ENCODE measurements at places on chromosomes 3 and 15.

DNA sequence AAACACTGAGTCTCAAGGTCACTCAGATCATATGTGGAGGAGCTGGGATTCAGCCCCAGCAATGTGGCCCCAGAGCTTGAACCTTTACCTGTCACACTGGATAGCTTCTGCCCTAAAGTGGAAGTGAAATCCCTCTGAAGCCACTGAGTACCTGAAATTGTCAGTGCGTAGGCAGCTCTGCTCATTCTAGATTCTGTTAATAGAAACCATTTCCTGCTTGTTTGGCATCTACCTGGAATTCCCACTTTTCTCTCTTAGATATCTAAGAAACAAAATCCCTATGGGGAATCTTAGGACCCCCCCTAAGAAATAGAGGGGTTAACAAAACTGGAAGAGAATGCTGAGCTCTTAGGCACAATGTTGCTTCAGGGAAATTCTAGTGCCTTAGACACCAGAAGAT, 29.8 kb downstream of the FBXL22 start:
- DNase-seq: no peak

GRCh38 chr3:57029924-57030323, 30.5 kb upstream of the SPATA12 start:
- no peak for DNase-seq

GRCh38 chr3:48997102-48997635, 7.1 kb downstream of the P4HTM start:
- DNase-seq: no peak

DNA sequence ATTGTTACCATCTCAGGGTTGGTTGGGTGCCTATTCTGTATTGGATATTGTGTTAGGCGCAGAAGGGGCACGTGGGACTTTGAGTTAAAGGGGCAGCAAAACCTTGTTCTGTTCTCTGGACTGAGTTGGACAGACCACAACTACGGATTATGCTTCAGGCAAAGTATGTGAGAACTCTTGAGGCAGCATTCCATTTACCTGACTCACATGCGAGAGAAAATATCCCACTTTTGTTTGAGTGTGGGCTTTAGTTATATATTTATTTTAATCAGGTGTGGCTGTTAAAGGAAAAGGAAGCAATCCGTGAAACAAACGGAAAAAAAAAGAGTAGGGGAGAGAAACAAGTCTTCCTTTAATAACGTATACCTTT, 627 bp upstream of the PLS1 start:
- DNase-seq: no peak

DNA sequence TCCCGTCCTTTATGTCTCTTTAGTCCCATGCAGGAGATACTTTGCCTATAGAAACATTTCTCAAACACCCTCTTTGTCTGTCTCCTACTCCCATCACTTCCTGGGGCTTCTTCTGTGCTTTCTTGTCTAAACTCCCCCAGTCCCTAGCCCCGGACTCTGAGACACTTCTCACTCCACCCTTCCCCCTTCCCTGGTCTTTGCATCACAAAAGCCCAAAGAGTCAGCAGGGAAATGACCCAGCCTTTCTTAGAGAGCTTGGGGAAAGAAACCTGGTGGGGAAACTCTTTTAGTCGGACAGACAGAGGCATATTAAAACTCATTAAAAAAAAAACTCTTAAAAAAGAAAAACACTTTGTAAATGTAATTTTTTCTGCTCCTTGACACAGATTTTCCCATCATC, 211.2 kb downstream of the TJP1 start:
- DNase-seq: no peak

GRCh38 chr3:62882676-62883200, 7.5 kb upstream of the CADPS start:
- DNase-seq: no peak

GRCh38 chr3:191051037-191051436, 148.0 kb upstream of the OSTN start:
- DNase-seq: no peak

DNA sequence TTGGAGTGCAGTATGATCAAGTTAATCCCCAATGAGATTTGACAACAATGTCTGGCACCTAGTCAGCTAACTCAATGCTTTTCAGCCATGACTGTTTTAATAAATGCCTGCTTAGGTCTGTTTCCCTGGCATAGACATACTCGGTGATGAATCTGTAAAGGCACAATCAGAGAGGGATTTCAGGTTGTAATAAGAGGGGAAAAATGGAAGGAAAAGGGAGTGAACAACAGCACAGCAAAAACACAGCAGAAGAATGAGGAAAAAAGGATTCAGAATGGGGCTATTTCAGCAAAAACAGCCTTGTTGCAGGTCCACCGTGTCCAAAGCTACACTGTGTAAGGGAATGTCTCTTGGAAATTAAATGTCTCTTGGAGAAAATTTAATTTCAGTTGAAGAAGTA, 19.3 kb upstream of the CHD2 start:
- no peak for DNase-seq

- DNase-seq: no peak
Measured at GRCh38 chr15:81126892-81127291, 7.2 kb upstream of the CFAP161 start.

GRCh38 chr15:56128081-56128480, 115.6 kb downstream of the RFX7 start:
- DNase-seq: no peak

DNA sequence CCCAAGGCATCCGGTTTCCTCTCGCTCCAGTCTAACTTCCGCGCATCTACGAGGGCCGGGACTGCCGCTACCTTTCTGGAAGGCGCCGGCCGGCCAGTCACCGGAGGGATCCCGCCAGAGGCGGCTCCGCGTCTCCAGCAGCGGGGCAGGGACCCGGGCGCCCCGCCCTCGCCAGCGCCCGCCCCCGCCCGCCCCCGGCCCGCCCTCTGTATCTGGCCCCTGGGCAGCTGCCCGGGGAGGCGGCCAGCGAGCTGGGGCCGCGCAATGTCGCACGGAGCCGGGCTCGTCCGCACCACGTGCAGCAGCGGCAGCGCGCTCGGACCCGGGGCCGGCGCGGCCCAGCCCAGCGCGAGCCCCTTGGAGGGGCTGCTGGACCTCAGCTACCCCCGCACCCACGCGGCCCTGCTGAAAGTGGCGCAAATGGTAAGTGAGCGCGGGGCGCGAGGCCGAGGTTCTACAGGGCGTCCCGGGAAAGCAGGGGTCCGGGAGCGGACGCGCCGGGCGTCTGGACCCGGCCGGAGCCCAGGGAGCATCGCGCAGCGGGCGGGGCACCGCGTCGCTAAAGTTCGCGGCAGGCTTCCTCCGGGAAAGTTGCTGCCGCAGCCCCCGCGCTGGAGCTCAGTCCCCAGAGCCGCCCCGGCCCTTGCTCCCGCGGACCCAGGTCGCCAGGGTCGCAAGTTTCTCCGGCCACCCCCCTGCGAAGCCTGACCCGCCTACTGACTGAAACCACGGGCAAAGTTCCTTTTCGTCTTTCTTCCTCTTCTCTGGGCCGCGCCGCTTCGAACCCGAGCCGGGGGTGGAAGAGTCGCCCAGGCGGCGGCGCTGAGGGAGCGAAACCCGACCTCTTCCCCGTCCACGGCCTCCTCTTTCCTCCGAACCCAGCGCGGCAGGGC, at the start of gene CMTM7:
TSS of gene CMTM7 (plus strand) at position 211 of the 893 bp plus-strand sequence. CDS start at position 265, 54 bp downstream.
- DNase-seq: no peak

DNA sequence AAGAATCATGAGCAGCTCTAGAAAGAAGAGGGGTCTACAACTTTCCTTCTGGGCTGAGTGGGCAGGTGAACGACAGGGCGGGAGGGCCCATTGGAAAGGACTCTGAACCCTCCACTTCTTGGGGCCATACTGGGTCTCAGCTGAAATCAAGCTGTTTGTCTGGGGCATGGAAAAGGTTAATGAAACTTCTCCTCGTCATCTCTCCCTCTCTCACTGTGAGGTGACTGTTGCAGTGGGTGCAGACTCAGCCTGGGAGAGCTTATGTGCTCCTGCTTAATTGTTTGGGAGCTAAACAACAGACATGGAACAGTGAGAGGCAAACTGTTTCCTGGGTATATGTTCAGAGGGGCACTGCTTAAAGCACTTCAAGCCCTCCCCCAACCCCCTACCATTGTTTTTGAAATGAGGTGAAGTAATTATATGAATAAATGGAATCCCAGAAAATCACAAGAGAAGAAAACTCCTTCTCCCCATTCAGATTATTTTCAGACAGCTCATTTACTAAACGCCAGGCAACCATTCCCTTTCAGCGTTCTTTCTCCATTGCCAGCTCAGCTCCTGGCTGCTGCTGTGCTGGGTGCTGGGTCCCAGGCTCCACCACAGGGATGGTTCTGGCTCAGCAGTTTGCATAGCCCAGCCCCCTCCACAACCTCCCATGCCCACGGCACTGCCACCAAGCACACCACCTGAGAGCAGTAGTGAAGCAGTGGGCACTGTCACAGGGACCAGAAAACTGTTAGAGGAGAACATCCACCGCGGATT, 444.9 kb upstream of the TBL1XR1 start:
- no peak for DNase-seq

DNA sequence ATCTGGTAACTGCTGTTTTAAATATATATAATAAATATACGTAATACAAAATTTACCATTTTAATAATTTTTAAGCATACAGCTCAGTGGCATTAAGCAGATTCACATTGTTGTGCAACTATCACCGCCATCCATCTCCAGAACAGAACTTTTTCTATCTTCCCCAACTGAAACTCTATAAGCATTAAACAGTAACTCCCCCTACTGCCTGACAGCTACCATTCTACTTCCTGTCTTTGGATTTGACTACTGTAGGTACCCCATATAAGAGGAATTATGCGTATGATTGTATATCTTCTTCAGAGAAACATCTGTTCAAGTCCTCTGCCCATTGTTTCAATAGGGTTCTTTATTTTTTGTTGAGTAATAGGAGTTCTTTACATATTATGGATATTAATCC, 36.8 kb downstream of the EID1 start:
- no peak for DNase-seq

- DNase-seq: no peak
Measured at GRCh38 chr3:152380043-152380442, 111.3 kb downstream of the MBNL1 start.

DNA sequence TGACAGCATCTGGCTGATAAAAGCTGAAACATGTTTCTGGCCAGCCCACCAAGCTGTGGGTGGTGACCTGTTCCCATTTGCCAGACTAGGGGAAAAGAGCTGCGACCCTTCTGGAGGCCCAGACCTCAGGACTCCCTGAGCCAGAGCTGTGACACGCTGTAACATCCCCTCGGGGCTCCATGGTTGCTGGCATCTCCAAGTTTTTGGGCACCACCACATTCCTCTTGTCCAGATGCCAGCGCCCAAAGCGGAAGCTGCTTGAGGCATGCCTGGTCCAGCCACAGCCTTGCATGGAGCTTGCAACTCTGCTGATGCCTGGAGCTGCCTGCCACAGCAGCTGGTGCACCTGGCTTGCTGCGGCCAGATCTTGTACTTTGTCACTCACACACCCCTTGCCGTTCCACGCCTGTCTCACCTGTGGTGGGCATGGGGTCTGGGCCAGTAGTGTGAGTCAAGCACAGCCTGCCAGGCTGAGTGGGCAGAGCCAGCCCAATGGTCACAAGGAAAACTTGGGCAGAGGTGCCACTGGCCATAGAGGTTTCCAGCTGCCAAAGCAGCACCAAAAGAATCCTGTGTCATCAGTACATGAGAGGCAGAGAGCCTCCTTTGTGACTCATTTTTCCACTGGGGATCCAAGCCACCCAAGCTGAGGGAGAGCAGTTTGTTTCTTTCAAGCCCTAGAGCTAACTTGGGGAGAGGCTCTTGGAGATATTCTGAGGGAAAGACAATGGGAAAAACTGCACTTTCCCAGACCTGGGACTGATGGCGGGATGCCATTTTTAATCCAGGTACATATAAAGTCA, 45.7 kb upstream of the PTX3 start:
- no peak for DNase-seq

- DNase-seq: no peak
Measured at GRCh38 chr3:45948311-45948781, 5.1 kb downstream of the CXCR6 start.

DNA sequence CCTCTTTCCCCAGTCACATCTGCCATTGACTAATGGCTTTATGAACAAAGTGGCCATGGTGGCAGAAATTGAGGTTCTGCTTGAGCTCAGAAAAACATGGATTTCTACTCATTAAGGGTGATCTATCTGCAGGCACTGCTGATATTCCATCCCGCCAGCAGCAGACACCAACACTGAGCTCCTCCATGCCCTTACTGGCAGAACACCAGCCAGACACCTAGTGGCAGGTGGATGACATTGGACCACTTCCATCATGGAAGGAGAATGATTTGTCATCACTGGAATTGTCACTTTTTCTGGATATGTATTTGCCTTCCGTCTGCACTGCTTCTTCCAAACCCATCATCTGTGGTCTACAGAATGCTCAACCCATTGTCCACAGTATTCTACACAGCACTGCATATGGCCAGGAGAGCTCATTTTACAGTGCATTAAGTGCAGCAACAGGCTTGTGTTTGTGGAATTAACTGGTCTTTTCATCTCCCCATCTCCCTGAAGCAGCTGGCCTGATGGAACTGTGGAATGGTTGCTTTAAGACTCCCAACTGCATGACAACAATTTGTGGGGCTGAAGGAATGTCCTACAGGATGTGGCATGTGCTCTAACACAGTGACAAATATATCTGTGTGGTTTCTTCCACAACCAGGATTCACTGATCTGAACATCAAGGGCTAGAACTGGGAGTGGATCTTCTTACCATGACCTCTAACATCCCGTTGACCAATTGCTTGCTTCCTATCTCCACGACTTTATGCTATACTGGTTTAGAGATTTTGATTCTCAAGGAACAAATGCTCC, 103.4 kb downstream of the WNT7A start:
- no peak for DNase-seq

DNA sequence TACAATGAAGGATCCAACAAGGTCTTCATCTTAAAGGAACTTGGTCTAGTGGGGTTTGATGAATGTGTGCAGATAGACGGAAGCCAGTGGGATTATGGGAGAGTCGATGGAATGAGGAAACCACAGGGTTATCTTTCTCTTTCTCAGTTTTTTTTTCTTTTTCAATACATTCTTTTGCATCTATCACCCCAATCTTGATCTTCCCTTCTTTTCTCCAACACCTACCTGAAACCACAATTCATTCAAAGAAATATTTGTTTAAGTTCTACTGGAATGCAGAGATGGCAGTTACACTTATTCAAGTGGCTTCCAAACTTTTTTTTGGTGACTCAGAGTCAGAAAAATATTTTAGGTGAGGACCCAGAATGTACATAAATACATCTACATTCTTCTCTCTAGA, 1.7 kb downstream of the TMEM212 start:
- DNase-seq: no peak

DNA sequence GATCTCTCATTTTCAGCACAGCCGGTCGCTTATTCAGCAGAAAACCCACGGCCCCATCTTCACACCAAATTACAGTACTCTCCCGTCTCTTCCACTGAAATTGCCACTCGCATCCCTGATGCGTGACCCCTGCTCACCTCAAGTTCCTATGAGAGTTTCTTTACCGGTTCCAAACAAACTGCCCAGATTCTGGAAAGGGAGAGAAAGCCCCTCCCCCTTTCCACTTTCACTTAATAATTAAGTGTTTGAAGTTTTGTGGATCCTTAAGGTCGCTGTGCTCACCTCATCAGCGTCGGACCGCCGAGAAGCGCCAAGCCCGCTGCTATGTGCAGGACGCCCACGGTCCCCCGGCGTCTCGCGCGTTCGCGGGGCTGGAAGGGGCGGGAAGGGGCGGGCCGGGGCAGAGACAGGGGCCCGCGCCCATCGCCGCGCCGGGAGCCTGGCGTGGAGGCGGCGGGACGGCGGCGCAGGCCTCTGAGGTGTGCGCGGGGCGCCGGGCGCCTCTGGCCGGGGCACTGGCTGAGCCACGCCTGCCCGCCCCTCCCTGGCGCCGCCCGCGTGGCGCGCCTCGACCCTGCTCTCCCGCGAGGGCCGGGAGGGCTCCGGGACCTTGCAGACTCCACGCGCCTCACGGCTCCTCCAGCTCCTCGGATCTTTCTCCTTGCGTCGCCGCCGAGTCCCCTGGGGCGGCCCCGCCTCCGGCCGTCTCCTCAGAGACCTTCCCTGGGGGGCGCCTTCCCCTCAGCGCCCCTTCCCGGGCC, at the start of gene GPR156:
TSS of gene GPR156 (minus strand) at position 476 of the 761 bp plus-strand sequence. CDS start 41,124 bp downstream, outside the sequence.
- DNase-seq: no peak
